Transverse colon (tissue), 4 donors: ENCODE measurements at places on chromosomes 7 and 10. TPM values are rescaled to one million over a fixed set of nuclear protein-coding genes. Genes with fewer than 3 reads are reported as not detected.

Gene DMTF1
- 157 TPM for total RNA-seq

- no peaks in the 10 kb centered on the region for H3K36me3 ChIP-seq
- no peak for DNase-seq
- no peaks in the 10 kb centered on the region for H3K27me3 ChIP-seq
- no peak overlapping the region for H3K27ac ChIP-seq
- H3K4me1 ChIP-seq, result peaks cover under 1% of the 10 kb centered on the region
These were observed 143.3 kb upstream of the TNS3 start for GRCh38 chr7:47725031-47725780.

Gene TMEM26
- not detected for total RNA-seq

DNA sequence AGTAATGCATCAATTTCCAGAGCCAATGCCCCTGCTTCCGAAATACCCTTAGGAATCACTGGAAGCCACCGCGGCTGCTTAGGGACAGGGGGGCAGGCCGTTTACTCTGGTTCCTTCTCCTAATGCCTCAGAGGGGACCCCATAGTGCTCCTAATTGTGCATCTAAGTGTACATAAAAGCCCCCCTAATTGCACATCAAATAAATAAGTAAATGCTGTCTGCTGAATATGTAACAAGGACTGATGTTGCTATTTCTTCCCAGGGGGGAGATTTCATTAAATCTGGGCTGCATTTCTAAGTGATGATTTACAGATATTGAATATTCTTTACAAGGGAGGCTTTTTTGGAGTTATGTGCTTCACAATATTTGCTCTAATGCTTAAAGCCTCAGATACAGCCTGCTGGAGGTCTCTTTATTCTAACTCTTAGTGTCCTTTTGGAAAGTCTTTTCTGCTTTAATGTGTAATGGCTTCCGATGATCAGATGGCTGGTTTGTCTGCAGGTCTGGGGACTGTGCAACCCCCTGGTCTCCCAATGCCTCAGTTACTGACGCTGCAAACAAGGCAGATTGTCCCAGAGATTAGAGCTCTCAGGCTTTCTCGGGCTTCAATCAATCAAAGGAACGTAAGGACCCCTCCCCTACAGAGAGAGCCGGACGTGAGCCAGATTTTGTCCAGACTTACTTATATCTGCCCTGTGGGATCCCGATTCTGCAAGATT lies 143.0 kb downstream of the PRPF18 start:
- no peak for DNase-seq
- no peak overlapping the region for H3K27ac ChIP-seq
- H3K36me3 ChIP-seq, result no peaks in the 10 kb centered on the region
- no peak overlapping the region for H3K4me3 ChIP-seq
- H3K4me1 ChIP-seq, result no peaks in the 10 kb centered on the region
- H3K27me3 ChIP-seq, result no peaks in the 10 kb centered on the region

DNA sequence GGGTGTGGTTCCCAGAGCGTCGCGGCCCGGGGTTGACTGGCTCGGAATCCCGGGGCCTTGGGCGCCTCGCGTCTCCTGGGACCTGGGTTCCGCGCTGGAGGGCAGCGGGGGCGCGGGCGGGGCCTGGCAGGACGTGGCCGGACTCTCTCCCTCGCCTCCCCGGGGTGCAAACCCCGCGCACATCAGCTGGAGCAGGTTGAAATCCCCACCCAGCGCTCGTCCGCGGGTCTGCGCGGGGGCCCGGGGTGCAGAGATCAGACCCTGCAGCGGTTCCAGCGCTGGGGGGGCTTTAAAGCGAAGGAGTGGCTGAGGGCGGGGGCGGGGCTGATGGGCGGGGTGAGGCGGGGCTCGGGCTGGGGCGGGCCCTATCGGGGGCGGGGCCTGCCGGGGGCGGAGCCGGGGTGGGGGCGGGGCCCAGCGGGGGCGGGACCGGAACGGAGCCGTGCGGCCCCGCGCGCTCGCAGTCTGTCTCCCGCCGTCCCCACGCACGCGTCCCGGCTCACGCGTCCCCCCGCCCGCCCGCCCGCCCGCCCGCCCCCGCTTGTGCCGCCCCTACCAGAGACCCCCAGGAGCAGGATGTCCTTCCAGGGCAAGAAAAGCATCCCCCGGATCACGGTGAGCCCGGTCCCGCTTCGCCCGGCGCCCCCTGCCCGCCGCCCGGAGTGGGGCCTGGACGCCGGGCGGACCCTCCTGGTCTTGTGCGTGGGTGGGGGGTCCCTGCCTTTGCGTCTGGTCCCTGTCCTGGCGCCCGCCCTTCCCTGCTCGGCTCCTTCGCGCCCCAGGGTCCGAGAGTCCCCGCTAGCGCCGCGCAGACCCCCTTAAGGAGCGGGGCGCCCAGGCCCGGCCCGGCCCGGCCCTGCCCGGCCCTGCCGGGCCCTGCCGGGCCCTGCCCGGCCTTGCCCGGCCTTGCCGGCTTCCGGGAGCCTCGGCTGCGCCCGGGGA lies at the start of gene DPYSL4:
DPYSL4 (plus strand) TSS at position 461 of the 942 bp plus-strand sequence; CDS start at position 577, 116 bp downstream.
- DNase-seq, result no peak
- no peak within 1 kb of the TSS for H3K27ac ChIP-seq
- peaks cover 18% of the 10 kb centered on the region for H3K4me1 ChIP-seq
- no peak within 1 kb of the TSS for H3K4me3 ChIP-seq
- no peaks in the 10 kb centered on the region for H3K36me3 ChIP-seq
- H3K27me3 ChIP-seq, result peaks cover 79% of the 10 kb centered on the region

DNA sequence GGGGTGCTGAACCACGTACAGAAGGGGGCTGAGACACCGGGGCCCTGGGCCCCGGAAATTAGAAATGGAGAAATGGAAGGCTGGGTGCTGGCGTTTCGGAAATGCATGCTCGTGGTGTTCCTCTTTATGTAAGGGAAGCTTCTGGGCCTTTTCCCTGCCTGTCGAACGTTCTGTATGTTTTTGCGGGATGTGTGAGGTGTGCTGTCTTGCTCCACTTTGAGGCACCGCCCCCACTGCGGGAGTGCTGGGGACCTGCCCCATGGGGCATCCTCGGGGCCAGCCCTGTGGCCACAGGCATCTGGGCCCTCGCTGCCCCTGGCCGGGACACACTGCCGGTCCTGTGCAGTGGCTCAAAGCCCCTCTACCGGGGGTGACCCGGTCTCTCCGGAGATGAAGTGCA lies 1.7 kb upstream of the VENTX start:
- DNase-seq, result no peak
- H3K4me1 ChIP-seq, result peaks cover 15% of the 10 kb centered on the region
- H3K27me3 ChIP-seq, result peaks cover 93% of the 10 kb centered on the region
- H3K4me3 ChIP-seq, result peak overlapping the region; percentile 26
- H3K27ac ChIP-seq, result no peak overlapping the region
- H3K36me3 ChIP-seq, result no peaks in the 10 kb centered on the region

GRCh38 chr10:31582365-31583052 lies 263.5 kb downstream of the ZEB1 start:
- no peak overlapping the region for H3K4me3 ChIP-seq
- no peaks in the 10 kb centered on the region for H3K36me3 ChIP-seq
- no peak for DNase-seq

- no peaks in the 10 kb centered on the region for H3K4me1 ChIP-seq
- no peaks in the 10 kb centered on the region for H3K36me3 ChIP-seq
- peak overlapping the region; percentile 41 for H3K4me3 ChIP-seq
- no peak overlapping the region for H3K27ac ChIP-seq
- peak; percentile 38 for DNase-seq
These were observed 38.0 kb upstream of the TARP start for GRCh38 chr7:38311329-38311937.

Gene IFIT1B
- total RNA-seq, result not detected

- H3K27me3 ChIP-seq, result no peaks in the 10 kb centered on the region
- H3K36me3 ChIP-seq, result no peaks in the 10 kb centered on the region
- H3K4me3 ChIP-seq, result no peak overlapping the region
- H3K27ac ChIP-seq, result no peak overlapping the region
- peaks cover 13% of the 10 kb centered on the region for H3K4me1 ChIP-seq
- DNase-seq, result no peak
These were observed 200.1 kb downstream of the DOCK4 start for GRCh38 chr7:112006071-112006470.

GRCh38 chr7:29891766-29892165 lies 85.5 kb downstream of the WIPF3 start:
- no peaks in the 10 kb centered on the region for H3K27me3 ChIP-seq
- no peak for DNase-seq
- no peaks in the 10 kb centered on the region for H3K4me1 ChIP-seq

DNA sequence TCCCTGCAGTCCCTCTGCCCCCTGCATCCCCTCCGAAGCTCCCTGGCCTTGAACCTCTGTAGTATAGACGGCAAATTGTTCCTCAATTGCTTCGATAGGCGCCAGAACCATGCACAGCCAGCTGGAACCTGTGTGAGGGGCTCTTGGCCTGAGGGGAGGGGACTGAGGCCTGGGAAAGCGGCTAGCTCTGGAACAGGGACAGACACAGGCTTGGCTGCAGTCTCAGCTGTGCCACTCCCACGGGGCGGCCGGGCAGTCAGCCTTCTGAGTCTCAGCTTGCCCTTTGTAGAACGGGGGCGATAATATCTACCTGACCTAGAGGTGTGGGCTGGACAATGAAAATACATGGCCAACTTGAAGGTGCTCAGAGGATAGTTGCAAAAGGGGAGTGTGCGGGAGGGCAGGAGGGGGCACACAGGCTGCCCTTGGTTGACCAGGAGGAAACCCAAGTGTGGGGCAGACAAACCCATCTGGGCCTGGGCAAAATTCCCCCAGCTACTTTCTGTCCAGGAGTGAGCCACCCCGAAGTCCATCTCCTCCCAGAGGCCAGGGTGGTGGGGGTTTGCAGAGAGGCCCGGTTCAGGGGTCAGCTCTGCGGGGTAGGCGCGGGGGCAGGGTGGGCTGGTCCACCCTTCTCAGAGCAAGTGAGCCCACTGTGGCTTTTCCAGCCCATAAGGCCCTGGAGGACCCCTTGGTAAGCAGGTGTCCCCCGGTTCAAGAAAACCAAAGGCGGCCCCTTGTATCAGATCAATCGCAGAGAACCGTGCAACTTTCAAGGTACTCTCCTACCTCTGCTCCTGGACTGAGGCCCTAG lies 4.6 kb downstream of the CRYGN start:
- peaks cover 9% of the 10 kb centered on the region for H3K4me1 ChIP-seq
- no peak overlapping the region for H3K4me3 ChIP-seq
- H3K36me3 ChIP-seq, result no peaks in the 10 kb centered on the region
- H3K27ac ChIP-seq, result no peak overlapping the region
- H3K27me3 ChIP-seq, result peaks cover 17% of the 10 kb centered on the region

Gene POLR2J2
- total RNA-seq, result 5.2 TPM

DNA sequence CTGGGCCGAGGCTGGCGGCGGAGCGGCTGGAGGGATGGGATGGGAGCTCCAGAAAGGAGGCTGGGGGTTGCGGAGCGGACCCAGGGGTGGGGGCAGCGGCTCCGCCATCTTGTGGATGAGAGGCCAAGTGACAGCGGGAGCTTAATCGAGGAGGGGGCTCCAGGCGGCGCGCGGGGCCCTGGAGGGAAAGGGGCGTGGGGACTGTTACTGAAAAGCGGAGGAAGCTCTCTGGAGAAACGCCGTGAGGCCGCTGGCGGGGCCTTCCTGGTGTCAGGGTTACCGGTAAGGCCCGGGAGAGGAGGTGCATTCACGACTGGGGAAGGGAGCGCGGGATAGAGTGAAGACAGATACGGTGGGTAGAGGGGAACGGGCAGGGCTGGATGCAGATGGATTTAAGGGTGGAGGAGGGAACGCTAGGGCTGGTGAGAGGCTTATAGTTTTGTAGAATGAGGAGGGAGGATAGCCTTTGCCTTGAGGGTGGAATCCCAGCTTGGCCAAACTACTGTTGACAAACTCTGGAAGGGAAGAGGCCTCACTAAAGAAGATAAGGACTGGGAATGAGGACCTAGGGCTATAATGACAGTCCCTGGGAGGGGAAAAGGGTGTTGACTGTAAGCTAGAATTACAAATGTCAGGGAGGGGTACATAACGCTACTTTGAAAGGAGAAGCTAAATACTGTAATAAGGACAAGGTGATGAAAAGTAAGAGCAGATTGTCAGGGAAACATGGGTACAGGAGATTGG lies 535 bp downstream of the BTRC start:
- peaks cover 18% of the 10 kb centered on the region for H3K27me3 ChIP-seq
- H3K36me3 ChIP-seq, result no peaks in the 10 kb centered on the region
- H3K4me1 ChIP-seq, result peaks cover 14% of the 10 kb centered on the region
- peak overlapping the region; percentile 98 for H3K27ac ChIP-seq

Gene SCIN
- total RNA-seq, result 62.3 TPM

Gene NEUROG3
- not detected for total RNA-seq

Gene SPDYE3
- not detected for total RNA-seq
